Calu3 (cell line): ENCODE measurements at places on chromosomes 1 and 21.
A peak's percentile ranks its signal among the peaks of the same experiment; 100 is the strongest.

GRCh38 chr1:31243501-31244286 lies 4.0 kb upstream of the NKAIN1 start:
- no peak for DNase-seq

- DNase-seq = no peak
These were observed 21.0 kb upstream of the IFFO2 start for GRCh38 chr1:18977428-18977827.

DNA sequence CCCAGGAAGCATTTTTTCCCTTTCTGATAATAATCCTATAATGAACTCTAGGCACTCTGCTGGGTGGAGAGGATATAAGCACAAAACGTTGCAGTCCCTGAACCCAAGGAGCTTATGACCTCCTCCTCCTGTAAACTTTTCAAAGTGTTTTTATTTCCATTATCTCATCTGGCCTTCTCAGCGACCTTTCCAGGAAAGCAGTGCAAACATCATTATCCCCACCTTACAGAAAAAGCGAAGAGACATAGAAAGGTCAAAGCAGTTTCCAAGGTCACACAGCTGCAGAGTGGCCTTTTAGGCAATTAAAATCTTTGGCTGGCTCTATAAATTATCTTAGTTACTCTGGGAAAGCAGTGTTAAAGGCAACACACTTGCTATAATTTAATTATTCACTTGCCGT lies 63.8 kb downstream of the OLFML3 start:
- DNase-seq = no peak

GRCh38 chr1:17618558-17619247 lies 79.2 kb downstream of the ARHGEF10L start:
- DNase-seq = no peak

GRCh38 chr21:33760641-33761440 lies 118.5 kb downstream of the ITSN1 start:
- no peak for DNase-seq

GRCh38 chr1:218171302-218171893 lies 113.7 kb upstream of the RRP15 start:
- DNase-seq = no peak

DNA sequence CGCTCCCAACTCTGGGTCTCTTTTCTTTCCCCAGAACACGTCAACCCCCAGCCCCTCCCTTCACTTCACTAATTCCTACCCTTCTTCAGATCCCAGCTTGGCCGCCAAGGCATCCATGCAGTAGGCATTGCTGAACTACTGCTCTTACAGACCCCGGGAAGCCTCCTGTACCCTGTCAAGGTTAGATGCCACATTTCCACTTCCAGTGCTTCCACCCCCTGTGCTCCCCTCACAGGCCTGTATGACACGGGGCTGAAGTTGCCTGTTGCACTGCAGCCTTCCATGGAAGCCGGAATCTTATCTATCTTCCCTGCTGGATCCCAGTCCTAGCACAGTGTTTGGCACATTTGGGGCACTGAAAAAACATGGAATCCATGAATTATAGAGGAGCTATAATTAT lies 99.0 kb upstream of the SOD1 start:
- DNase-seq = no peak

- DNase-seq = no peak
These were observed 121.7 kb downstream of the SMYD2 start for GRCh38 chr1:214402613-214403083.

- no peak for DNase-seq
These were observed 62.4 kb upstream of the TNFSF18 start for GRCh38 chr1:173113015-173113741.

GRCh38 chr1:161139766-161140165 lies 7.3 kb upstream of the DEDD start:
- peak; percentile 74 for DNase-seq

DNA sequence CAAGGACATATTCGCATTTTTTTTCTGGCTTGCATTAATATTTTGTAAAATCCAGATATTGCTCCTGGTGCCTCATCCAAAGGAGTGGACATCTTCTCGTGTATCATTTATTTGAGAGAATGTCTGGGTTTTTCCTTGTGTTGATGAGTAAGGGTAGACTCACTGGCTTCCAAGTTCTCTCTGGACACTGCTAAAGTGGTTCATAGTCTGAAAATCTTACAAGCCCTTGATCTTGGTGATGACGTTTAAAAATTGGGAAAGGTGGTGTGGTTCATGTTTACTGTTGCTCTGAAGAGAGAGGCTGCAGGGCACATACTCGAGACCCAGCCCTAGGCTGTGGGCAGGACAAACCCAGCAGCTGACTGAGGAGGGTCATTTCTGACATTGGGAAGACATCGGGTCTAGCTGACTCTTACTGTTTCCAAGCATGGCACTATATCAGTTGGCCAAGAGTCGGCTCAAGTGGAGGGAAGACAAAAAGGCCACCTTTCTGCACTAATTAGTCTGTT lies 296.2 kb downstream of the LMX1A start:
- DNase-seq = no peak

GRCh38 chr1:190049314-190049713 lies 428.4 kb downstream of the BRINP3 start:
- no peak for DNase-seq

DNA sequence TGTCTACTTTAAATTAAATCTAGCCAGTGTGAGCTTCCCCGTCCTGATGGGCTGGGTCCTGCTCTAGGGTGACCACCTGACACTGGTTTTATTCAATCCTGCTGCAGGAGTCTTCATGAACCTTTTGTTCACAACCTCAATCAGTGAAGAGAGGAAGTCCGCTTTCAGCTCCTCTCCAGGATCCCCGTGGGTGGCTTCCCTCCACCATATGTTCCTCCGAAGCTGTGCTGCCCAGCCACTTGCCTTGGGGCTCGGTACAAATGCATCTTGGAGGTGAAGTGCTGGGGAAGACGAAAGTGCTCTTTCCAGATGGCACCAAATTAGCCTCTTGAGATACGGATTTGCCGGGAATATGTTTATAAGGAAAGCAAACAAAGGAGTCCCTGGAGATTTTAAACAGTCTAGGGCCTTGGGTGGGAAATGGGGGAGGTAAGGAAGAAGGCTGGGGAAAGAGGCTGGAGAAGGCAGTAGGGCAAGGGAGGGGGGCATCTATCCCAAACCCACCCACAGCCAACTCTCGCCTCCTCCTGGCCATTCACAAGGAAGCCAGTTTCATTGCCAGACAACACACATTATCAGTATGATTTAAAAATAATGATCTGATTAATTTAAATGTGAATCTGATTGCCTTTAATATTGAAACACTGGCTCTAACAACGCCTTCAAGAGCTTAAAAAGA lies 430.8 kb downstream of the DISC1 start:
- no peak for DNase-seq

DNA sequence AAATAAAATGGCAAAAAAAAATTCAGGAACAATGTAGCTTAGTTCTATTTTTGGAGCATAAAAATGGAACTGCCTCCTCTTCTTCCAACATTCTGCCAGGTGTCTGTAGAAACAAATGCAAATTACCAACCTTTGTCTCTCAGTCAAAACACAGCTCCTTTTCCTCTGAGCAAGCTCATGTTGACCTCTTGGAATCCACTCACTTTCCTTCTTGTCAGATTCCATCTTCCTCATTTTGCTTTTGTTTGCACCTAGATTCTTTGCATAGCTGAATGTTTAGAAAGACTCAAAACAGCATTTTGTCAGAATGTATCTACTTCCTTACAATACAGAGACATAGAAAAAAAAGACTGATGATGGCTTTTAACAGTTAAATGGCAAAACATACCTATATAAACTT lies 178.2 kb downstream of the ADGRL2 start:
- DNase-seq = no peak

DNA sequence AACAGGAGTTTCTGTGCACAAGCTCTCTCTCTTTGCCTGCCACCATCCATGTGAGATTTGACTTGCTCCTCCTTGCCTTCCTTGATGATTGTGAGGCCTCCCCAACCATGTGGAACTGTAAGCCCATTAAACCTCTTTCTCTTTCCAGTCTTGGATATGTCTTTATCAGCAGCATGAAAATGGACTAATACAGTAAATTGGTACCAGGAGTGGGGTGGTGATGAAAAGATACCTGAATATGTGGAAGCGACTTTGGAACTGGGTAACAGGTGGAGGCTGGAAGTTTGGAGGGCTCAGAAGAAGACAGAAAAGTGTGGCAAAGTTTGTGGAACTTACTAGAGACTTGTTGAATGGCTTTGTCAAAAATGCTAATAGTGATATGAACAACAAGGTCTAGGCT lies 69.1 kb upstream of the VANGL1 start:
- DNase-seq = no peak

DNA sequence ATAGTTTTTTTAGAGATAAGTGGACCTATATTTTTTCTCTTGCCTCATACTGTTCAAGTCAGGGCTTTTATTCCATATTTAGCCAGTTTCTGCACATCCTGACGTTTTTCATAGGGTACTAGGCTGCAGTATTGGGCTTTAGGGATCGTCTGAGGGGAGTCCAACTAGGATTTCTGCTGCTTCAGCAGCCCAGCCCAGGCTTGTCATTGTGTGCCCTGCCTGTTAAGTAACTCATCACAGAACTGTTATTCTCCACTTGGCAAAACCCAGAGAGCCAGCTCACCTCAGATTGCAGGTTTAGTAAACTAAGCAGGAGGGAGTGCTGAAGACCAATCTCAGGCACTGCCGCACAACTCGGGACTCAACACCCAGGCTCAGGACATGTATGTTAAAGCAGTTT lies 2.8 kb downstream of the GALNT2 start:
- DNase-seq = no peak

GRCh38 chr1:212982430-212983152 lies 32.2 kb downstream of the VASH2 start:
- DNase-seq = no peak

GRCh38 chr1:187517546-187517945 lies 688.8 kb downstream of the PLA2G4A start:
- DNase-seq = no peak

- DNase-seq = no peak
These were observed 148.6 kb downstream of the CHD1L start for GRCh38 chr1:147391114-147391513.

- DNase-seq = no peak
These were observed 123.7 kb downstream of the DISC1 start for GRCh38 chr1:231750296-231750695.

DNA sequence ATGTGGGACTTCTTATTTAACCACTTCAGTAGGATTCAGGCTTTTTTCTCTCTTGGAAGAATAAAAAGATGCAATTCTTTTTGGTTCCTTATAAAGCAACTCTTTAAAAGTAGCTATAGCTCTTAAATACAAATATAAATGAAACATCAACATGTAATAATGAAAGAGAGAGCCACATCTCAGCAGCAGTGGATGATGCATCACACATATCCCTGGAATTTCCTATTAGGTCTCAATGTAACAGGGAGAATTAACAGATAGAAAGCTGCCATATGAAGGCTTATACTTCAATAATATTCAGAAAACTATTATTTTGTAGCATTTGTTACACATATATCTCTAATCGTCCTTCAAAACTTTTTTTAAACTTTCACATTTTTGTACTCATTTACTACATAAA lies 119.0 kb upstream of the USH2A start:
- no peak for DNase-seq

DNA sequence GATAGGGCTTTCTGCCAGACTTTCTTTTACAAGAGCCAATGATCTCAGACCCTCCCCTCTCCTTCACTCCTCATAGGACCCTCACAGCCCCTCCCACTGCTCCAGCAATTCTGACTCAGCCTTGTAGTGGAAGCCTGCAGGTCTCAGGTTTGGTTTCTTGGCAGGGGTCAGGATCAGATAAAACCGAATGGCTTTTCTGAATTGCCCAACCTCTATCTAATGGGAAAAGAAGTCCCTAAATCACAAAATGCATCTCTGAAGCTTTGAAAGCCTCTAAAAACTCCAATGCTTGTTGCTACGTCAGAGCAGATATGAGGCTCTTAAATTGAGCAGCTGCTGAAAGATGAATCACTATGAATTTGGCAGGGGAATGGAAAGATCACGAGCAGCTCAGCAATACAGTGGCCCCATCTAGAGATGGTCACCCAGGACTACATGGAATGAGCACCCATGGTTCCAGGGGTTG lies 74.5 kb downstream of the NID1 start:
- DNase-seq = no peak

- no peak for DNase-seq
These were observed 75.7 kb upstream of the RAVER2 start for GRCh38 chr1:64669098-64669675.

DNA sequence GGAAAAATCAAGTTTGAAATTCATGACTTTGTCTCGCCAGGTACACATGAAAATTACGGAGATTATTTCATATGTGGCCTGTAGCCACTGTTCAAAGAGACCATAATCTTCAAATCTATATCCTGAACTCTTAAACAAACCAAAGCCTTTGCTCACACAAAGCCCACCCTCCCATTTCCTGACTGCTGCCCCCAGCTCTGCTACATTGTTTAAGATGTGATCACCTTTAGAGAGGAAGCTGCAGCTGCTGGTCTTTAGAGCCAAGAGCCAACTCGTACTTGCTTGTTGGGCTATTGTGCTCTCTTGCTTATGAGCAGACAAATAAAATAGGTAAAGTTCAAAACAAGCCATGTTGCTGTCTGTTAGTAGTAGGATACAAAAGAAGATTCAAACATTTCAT lies 71.9 kb downstream of the DTL start:
- DNase-seq = no peak

- no peak for DNase-seq
These were observed 67.6 kb downstream of the TBX19 start for GRCh38 chr1:168348146-168348709.

DNA sequence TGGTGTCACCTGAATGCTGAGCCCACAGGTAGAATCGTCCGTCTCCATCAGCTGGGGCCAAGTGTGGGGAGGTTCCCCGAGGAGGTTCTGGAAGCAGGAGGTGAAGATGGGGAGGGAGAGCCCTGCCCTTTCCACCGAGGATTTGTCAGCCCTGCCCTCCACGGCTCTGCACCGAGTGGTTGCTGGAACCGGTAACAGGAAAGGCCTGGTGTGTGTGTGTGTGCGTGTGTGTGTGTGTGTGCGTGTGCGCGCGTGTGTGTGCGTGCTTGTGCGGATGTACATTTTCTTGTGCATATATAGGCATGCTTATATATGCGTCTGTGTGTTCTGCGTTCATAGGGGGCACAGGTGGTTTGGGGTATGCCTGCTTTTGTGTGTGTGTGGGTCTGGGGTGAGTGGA lies 3.5 kb downstream of the NBL1 start:
- no peak for DNase-seq

- no peak for DNase-seq
These were observed 29.6 kb upstream of the C1orf105 start for GRCh38 chr1:172390683-172391551.

- DNase-seq = no peak
These were observed 22.9 kb downstream of the SYT11 start for GRCh38 chr1:155882235-155882634.

GRCh38 chr21:39125752-39126485 lies 57.3 kb downstream of the PSMG1 start:
- peak; percentile 44 for DNase-seq

GRCh38 chr1:35691571-35692220 lies 27.0 kb downstream of the C1orf216 start:
- no peak for DNase-seq
